Stimulated activated naive CD8-positive, alpha-beta T cell treated with anti-CD3 and anti-CD28 coated beads, Interleukin-15, amount 100 ng/mL, for 72 hours (primary cell): ENCODE measurements at places on chromosomes 16 and 17.
A peak's percentile ranks its signal among the peaks of the same experiment; 100 is the strongest.

DNA sequence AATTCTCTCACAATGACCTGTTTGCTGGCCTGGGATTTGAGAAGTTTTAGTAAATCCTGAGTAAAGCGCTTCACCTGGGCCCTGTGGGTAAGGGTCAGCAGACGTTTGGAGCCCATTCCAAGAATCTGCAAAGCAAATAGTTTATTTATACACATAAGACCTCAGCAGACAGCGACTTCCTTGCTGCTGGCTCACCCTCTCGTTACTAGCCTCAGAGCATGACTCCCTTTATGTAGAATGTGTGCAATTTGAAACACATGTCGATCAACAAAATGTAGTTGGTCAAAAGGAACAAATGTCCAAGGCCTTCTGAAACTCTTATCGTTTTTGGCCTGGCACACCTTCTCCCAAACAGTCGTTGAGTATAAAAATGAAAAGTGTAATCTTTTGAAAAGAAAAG is 31.3 kb downstream of the MARF1 start:
- DNase-seq, result no peak

GRCh38 chr17:39536468-39536867 is 71.3 kb downstream of the NEUROD2 start:
- no peak for DNase-seq

DNA sequence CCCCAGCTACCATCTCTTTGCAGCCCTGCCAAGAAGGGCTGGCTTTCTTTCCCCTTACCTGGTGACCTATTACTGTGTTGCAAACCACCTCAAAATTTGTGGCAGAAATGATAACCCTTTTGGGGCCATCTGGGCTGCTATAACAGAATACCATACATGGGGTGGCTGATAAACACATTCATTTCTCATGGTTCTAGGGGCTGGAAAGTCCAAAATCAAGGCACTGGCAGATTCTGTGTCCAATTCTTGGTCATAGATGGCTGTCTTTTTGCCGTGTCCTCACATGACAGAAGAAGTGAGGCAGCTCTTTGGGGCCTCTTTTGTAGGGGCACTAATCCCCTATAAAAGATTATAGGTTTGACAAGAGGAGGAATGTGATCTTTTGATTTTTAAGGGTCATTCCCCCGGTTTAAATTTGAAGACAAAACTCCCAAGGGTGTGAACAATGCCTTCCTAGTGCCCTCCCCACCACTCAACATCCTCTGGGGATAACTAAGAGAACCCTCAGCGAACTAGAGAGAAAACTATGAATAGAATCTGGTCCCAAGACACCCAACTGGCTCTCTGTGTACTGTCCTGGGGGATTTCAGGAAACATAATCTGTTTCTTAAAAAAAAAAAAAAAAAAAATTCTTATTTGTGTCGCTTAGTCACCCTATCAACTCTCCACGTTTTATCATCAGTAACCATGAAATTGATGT is 1.7 kb upstream of the METTL22 start:
- DNase-seq, result no peak

DNA sequence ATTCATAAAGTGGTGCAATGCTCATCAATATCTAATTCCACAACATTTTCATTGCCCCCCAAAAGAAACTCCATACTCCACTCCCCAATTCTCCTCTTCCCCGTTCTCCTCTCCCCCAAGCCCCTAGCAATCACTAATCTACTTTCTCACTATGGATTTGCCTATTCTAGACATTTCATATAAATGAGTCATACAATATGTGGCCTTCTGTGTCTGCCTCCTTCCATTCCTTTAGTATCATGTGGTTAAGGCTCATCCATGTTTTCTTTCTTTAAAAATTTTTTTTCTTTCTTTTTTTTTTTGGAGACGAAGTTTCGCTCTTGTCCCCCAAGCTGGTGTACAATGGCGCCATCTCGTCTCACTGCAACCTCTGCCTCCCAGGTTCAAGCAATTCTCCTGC is 56.3 kb upstream of the HAS3 start:
- no peak for DNase-seq

GRCh38 chr16:89014403-89015230 is 37.6 kb upstream of the CBFA2T3 start:
- DNase-seq, result no peak

DNA sequence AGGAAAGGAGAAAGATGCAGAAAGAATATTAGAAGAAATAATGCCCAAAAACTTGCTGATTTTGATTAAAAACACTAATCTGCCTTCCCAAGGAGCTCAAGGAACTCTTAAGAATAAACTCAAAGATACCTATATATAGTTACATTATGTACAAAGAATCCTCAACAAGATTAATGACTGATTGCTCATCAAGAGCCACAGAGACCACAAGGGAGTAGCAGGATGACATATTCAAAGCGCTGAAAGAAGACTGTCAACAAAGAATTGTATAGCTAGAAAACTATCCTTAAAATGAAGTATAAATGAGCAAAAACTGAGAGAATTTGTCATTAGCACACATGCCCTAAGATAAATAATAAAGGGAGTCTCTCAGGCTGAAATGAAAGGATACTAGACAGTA is 6.2 kb downstream of the LPCAT2 start:
- no peak for DNase-seq

- DNase-seq, result no peak
Measured at GRCh38 chr16:85321509-85322271, 209.4 kb upstream of the CIBAR2 start.

- no peak for DNase-seq
Measured at GRCh38 chr16:85998171-85998867, 99.4 kb downstream of the IRF8 start.

DNA sequence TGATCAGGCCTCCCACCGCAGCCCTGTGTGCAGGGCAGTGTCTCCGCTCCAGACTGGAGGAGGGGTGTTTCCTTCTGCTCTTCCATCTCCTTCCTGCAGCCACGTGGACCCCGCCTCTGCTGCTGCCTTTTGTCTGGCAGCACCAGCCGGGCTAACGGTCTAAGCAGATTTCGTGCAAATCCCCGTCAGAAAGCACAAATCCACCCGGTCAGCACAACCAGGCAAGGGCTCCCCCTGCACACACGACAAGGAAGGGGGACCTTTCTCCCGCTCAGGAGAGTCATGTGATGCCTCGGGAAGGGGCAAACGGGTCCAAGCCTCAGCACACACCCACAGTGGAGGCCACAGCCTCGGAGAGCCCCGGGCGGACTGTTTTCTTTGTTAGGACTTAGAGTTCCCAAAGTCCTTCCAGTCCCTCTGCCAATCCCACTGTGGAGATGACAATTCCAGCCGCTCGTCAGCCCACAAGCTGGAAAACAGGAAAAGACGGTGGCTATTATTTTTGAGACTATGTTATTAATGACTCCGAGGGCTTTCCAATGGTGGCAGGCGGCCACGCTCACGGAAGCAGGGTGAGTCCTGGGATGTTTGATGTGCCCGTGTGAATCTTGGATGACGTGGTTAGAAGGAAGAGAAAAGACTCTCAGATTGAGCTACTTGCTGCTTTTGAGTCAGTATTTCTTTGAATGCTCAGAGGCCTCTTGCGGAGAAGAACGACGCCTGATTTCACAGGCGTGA is 22.5 kb upstream of the MEAK7 start:
- no peak for DNase-seq

DNA sequence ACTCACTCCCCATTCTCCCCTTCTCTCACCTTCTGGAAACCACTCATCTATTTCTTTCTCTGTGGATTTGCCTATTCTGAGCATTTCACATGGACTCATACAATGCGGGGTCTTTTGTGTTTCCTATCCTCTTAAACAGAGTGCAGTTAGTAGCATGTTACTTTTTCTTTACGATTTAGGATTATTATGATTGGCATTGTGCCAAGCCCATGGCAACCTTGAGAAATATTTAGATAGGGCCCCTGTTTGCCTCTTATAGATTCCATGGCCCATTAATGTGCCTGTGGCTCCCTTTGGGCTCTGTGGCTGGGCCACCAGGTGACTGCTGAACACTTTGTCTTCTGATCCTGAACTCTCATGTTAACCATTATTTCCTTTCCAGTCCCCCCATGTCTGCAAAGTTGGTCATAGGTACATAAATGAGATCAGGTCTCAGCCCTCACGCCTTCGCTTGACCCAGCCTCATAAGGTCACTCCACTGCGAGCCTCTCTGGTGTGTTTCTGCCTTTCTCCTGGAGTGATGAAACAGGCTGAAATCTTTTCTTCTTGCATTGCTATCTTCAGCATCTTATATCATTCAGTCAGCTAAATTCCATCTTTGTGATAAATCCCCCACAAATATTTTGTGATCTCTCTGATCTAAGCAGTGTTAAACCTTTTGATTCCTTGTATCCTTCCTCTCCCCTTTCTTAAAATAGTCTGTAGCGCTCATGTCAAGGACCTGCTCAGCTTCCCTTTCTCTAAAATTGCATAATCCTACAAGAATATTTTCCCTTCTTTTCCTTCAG is 44.0 kb downstream of the MYH3 start:
- DNase-seq, result no peak

DNA sequence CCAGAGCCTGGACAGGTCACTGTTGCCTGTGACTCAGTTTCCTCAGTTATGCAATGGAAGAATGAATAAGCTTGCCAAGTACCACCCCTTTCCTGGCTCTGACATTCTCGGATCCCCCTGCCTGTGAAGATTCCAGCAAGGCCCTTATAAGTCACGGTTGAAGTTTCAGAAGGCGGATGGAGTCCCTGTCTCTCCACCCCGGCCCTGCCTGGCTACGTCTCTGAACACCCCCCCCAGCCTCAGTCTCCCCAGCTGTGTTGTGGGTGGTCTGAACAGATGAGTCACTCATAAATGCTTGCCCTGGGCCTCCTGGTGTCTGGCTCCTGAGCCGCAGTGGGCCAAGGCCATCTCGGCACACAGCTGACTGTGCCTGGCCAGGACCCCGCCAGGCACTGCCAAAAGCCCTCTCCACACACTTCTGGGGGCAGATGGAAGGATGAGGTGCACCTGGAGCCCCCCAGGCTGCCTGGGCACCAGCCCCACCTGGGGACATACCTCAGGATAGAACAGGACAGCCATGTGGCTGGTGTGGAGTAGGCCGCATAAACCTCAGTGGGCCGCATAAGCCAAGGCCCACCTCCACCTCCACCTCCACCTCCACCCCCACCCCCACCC is 15.4 kb downstream of the VASN start:
- no peak for DNase-seq

- no peak for DNase-seq
Measured at GRCh38 chr16:86881861-86882273, 303.5 kb downstream of the FOXL1 start.

GRCh38 chr16:1102921-1103635 is 7.0 kb upstream of the C1QTNF8 start:
- peak; percentile 68 for DNase-seq

DNA sequence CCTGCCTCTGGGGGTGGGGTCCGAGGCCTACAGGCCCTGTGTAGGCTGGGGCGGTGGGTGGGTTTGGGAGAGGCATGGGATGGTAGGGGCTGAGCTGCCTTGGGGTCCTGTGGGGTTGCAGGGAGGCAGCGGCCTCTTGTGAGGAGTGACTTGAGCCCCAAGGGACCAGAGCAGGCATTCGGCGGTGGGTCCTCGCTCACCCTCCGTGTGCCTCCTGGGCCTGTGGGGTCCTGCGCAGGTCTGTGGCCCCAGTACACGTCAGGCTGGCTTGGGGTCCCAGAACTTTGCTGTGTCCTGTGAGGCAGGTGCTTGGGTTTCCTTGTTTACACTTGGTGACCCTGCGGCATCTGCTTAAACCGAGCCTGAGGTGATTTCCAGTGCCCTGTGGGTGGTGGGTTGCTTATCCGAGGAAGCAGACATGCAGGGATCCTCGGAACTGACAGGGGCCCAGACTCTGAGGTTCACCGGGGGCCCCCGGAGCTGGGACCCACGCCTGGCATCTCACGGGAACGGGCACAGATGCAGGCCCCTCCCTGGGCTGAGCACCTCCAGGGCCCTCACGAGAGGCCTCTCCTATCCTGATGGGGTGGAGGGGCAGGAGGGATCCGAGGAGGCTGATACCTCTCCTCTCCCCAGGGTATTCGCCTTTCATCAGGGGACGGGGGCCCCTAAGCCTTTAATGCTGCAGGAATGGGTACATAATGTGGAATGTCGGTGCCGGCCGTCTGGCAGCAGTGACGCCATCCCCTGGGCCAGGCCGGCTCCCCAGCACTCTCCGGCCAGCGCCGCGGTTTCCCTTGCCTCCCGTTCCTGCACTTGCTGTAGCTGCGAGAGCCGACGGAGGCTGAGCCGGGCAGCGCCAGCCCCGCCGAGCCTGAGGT is 7.7 kb downstream of the METRNL start:
- no peak for DNase-seq

DNA sequence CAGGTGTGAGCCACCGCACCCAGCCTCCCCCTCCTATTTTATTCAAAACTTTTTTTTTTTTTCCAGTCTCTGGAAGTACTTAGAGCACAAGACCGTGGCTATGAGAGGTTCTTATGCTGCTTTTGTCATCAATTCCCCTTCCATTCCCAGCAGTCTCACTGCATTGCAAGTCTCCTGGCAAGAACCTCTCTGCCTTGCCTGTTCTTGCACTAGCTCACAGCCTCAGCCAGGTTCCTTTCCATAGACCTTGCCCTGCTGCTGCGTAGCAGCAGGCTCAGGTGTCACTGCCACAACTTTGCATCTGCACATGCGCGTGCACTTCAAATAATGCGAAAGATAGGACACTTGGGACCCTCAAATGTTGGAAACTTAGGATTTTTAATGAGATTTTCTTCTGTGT is 15.6 kb downstream of the ATP6V0A1 start:
- DNase-seq, result no peak

DNA sequence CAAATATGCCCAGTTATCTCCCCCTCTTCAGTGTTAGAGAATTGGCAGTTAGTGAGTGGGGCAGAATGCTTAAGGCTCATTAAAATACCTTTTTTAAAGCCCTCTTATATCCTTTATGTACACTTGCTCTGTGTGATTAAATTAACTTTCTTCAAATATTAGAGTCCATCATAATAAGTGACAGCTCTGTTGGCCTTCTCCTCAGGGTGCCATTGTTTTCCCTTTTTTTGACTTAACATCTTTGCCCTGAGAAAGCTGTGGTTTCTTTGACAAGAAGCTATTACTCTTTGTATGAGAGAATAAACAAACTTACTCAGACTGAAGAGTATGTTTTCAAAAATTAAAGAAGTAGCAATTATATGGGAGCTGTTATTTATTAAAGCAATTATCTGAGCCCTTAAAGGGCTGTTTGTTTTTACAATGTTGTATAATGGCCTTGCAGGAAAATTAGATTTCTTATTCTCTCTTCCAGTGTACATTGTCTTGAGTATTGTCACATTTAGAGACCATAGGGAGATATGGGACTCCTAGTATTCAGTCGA is 13.4 kb downstream of the RBBP6 start:
- DNase-seq, result no peak

GRCh38 chr17:40090237-40091119 is 9.9 kb downstream of the NR1D1 start:
- no peak for DNase-seq

DNA sequence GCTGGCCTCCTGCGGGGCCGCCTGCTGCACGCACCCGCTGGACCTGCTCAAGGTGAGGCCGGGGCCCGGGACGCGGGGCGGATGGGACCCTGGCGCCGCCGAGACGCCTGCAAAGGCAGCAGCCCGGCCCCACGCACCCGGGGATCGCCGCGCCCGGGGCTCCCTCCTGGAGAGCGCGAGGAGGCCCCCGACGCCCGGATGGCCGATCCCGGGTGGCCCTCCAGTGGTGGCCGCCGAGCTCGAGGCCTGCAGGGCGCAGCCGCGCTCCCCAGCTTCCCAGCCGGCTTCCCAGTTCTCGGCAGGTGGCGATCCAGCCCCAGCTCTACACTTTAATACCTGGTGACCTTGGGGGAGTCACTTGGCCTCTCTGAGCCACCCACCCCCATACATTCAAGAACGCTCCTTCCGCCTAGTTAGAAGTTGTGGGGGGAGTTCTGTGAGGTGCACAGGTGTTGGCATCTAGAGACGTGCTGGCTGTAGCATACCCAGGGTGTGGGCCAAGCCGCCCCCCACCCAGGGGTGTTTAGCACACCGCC is 452 bp downstream of the SLC25A10 start:
- DNase-seq, result no peak
